ENCODE measurements at places on chromosomes 3 and 15.

DNA sequence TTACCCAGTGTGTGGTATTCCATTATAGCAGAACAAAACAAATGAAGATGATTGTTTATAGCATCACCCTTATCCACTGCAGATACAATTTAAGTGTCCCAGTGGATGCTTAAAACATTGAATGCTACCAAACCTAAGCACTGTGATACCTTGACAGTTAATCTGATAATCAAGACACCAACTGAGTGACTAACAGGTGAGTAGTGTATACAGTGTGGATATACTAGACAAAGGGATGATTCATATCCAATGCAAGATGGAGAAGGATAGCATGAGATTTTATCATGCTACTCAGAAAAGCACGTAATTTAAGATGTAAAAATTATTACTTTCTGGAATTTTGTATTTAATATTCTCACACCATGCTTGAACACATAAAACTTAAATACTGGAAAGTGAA, 1449.0 kb downstream of the OTOL1 start:
- DNase-seq, result no peak

- DNase-seq, result no peak
These were observed 359.3 kb upstream of the UBE2E2 start for GRCh38 chr3:22843854-22844253.

GRCh38 chr3:50472958-50473357, 30.5 kb downstream of the CACNA2D2 start:
- no peak for DNase-seq

GRCh38 chr3:71956716-71957115, 171.8 kb upstream of the PROK2 start:
- no peak for DNase-seq

- no peak for DNase-seq
These were observed 324.6 kb upstream of the PROK2 start for GRCh38 chr3:72109327-72110259.

- DNase-seq, result no peak
These were observed 118.5 kb downstream of the DUT start for GRCh38 chr15:48449734-48450133.

GRCh38 chr15:44593042-44593736, 56.2 kb downstream of the EIF3J start:
- no peak for DNase-seq

DNA sequence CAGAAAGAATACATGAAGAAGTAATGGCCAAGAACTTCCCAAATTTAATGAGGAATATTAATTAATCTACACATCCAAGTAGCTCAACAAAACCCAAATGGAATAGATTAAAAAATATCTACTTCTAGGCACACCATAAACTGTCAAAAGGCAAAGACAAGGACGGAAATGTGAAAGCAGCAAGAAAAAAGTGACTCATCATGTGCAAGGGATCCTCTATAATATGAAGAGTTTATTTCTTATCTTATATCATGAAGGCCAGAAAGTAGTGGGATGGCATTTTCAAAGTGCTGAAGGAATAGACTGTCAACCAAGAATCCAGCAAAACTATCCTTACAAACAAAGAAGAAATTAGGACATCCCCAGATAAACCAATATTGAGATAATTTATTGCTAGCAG, 73.9 kb upstream of the PRICKLE2 start:
- no peak for DNase-seq

DNA sequence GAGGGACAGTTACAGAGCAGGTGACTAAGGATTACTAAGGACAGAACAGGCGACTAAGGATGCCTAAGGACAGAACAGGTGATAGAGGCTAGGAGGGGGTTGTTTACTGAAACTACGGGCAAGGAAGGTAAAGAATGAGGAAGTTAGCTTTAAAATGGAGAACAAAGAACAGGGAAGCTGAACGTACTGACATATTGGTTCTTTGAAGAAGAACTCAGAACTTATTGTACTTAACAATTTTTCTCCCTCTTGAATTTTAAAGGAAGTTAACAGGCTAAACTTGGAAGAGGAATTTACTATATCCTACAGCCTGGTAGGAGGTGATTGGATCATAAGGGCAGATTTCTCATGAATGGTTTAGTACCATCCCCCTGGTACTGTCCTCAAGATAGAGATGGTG, 290.2 kb downstream of the SHQ1 start:
- DNase-seq, result no peak

Data from anterior cingulate cortex (tissue), 58 donors.